ENCODE measurements at places on chromosomes 7 and 10. TPM values are rescaled to one million over a fixed set of nuclear protein-coding genes. Genes with fewer than 3 reads are reported as not detected.

The ZNF212 gene
- total RNA-seq, result 8.0 TPM

The BEND7 gene
- total RNA-seq, result 0.20 TPM

The SMO gene
- total RNA-seq, result 0.20 TPM

The ADAMTS14 gene
- total RNA-seq, result not detected

The CREB5 gene
- 0.77 TPM for total RNA-seq

The OR6B1 gene
- not detected for total RNA-seq

DNA sequence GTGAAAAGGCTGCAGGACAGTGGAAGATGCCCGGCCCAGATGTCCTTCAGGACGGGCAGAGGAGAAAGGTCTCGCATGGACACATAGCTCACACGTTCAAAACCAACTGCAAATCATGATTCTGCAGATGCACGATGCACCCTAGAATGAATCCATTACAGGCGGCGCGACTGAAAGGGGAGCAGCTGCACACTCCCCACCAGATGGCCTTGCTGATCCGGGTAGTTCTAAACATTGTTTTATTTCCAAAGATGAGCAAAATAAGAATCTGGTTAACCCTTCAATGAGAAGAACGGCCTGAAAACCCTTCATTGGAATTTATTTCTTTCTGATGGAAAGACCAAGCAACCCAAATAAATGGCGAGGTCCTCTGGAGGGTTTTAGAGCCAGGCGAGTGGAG lies 33.8 kb downstream of the CHST15 start:
- DNase-seq, result no peak

DNA sequence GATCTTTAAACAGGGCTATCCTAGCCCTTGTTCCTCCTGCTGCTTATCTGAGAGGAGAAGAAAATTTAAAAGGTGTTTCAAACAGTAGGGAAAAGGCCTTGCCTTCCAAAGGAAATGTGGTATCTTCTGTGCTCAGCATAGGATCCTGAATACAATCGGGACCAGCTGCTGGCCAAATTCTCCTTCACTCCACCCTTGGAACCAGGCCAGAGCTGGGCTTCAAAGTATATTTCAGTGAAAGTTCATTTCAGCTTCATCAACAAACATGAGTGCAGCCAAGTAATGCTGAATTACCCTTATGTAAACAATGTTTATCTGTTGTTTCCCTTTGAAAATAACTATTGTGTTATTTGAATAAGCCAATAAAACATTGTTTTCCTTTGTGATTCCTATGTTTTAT lies 146.5 kb upstream of the MEOX2 start:
- no peak for DNase-seq

- no peak for DNase-seq
Measured at GRCh38 chr10:100774223-100774622, 28.8 kb downstream of the PAX2 start.

GRCh38 chr7:131131012-131131745 lies 196.5 kb upstream of the MKLN1 start:
- no peak for DNase-seq

DNA sequence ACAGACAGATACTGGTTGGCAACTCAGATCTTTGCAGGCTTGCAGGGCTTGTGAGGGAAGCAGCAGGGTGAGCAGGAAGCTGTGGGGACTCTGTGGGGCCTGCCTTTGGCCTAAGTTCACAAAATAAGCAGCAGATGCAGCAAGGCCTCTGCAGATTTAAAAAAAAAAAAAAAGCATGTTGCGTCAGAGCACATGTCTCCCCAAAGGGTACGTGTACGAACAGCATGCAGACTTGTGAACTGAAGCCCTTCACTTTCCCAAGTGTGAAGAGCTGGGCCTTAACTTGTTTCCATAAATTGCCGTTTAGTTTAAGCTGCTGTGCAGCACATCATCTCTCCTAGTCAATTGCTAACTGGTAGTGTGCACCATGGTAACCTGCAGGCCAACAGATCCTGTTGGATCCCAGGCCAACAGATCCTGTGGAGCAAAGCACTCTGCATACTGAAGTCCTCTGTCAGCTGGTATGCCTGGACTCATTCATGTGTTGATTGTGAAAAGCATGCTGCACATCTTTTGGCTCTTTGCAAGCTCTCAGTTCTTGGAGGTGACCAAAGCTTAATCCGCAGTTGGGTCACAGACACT lies 10.8 kb upstream of the XPNPEP1 start:
- DNase-seq, result no peak

- DNase-seq, result no peak
Measured at GRCh38 chr10:119235356-119235755, 28.0 kb downstream of the GRK5 start.

- DNase-seq, result no peak
Measured at GRCh38 chr7:131945313-131945911, 389.0 kb upstream of the PODXL start.

GRCh38 chr7:157282141-157282801 lies 54.5 kb upstream of the DNAJB6 start:
- DNase-seq, result no peak

GRCh38 chr10:123942114-123942861 lies 50.7 kb upstream of the CPXM2 start:
- DNase-seq, result no peak

DNA sequence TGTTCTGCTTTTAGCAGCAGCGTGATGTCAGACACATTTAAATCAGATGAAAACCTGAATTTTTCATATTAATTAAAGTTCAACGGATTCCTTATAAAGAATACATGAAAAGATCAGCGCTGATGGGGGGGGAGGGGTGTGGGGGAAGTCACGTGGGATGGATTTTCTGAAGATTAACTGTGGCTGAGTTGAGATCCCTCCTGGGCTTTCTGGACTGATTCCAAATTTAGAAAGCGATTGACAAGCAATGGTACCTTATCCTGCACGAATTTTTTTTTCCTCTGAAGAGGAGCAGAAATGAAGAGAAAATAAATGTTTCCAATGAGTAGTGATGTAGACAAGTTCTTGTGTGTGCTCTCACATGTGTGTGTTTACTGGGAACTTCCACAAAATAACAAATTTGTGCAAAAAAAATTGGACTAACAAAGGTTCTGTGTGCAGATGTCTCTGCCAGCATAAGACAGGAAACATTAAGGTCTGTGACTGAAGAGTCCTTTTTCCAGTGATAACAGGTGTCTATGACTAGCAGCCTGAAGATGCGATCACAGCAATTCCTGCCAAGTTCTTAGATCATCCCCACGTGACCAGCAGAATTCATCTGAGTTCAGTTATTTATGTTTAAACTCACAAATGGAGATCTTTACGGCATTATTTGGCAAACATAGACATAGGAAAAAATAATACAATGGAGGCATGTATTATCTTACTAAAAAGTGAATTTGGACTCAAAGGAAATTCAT lies 585.2 kb upstream of the CELF2 start:
- no peak for DNase-seq

DNA sequence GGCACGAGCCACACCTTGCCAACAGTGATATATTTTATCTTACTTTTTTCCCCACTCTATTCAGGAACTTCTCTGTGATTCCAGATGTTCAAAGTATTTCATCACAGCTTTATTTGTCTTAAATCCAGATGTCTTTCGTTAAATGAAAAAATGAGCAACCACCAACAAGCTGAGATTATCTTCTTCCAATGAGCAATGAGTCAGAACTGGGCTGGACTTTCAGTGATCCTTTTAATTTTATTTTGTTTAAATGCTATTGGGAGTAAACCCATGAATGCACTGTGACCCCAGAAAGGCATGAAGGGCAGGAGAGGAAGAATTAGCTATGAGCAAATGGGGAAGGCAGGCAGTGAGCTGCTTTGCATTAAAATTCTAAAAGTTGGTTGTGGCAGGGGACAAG lies 77.6 kb upstream of the IMMP2L start:
- peak; percentile 10 for DNase-seq

GRCh38 chr7:79376299-79377025 lies 77.0 kb downstream of the MAGI2 start:
- no peak for DNase-seq

GRCh38 chr10:5943536-5943935 lies 33.8 kb downstream of the IL15RA start:
- no peak for DNase-seq

DNA sequence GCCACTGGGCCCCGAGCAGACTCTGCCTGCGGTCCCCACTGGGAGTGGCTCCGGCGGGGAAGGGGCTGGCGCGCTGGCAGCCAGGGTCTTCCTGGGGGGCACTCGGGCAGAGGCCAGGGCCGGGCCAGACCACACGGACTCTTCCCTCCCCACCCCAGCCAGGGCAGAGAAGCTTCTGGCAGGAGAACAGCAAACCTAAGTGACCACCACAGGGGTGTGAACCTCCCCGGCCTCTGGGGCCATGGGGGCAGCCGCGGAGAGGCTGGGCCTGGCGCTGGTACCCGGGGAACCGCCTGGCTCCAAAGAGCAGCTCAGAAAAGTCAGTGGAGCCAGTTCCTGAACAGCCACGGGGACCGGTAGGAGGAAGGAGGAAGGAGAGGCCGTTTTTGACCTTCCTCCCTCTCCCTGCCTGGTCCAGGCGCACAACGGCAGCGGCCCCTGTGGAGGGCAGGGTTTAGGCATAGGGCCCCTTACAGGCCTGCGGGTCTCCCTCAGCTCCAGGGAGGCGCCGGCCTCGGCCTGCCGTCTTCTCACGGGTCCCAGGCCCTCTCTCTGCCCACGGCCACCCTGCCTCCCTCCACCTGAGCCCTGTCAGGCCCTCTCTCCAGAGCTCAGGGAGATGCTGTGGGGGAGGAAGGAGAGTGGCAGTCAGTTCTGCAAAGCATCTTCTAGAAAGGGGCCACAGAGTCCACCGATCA lies 51.8 kb downstream of the TMEM209 start:
- no peak for DNase-seq

DNA sequence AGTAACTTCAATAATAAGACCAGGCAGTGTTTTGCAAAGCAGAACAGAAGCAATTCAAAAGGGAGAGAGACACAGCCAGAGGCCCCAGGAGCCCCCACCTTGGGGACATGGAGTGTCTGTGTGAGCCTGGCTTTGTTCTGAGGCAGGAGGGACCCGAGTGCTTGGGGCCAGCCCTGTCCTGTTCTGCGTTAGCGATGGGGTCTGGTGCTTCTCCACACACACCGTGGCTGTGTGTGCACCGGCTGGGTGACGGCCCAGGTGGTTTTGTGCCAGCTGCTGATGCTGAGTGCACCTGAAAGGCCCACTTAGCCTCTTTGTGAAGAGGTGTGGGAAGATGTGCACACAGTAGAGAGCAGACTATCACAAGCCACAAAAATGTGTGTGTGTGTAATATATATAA lies 468.9 kb downstream of the DNAJB6 start:
- no peak for DNase-seq

DNA sequence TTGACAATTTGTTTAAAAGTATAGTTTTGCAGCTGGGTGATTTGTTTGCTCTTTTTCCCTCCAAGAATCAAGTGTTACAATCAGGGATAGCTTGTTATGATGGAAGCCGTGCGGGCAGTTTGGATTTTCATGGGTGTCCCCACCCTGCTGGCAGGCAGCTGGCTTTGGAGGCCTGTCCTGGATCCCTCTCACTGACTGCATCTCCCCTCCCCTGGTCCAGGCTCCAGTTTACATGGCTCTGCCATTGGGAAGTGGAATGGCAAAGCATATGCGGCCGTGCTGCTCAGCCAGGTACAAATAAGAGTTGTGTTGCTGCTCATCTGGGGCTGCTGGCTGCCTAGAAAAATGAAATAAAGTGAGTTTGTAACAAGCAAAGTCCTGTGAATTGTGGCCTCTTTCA lies 76.0 kb downstream of the CXCL12 start:
- DNase-seq, result no peak

DNA sequence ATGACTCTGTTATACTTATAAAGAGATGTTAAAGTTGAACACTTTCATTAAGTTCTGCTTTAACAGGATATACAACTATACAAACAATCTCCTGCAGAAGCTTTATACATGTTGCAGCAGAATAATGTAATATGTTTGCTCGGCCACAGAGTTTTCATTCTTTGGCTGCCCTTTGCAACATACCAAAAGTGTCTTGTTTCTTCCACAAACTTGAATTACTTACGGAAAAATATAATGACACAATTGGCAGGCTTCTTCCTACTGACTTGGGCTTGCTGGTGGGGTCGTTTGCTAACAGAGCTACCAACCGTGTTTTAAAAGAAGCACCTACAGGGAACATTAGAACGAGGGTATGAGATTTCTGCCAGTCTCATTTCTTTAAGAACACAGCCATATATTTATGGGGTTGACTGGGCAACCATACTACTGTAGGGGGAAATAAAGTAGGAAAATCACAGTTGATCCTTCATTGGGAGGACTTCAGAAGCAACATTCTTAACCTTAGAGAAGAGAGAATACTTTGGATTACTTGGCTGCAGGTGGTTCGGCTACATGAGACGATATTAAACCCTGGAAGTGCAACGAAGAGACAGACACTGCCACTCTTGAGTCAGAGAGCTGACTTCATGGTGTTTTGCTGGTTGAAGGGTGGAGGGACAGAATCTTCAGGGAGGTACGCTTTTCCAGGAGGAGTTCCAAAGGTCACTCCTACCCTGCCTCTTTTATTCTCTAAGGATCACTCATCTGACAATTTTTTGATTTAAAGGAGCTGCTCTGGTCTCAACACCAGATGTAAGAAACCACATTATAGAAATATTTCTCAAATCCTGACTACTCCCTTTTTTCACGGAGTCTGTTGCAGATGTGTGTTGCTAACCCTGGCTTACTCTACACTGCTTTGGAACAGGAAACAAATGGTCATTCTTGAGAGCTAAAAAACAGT lies 123.9 kb downstream of the SEMA3C start:
- DNase-seq, result no peak

DNA sequence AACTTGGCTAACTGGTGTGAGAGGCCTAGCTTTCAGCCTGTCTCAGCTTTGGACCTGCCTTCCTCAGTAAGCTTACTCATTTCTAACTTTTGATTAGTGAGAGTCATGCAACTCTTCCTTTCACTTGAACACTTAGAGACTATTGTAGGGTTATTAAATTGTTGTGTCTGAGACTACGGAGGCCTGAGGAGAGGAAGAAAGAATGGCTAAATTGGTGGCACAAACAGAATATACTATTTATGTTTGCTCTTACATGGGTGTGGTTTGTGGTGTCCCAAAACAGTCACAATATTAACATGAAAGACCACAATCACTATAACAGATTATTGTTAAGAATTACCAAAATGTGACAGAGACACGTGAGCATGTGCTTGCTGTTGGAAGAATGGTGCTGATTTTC lies 82.1 kb downstream of the TRIM24 start:
- no peak for DNase-seq

GRCh38 chr7:99392659-99393354 lies 15.6 kb downstream of the PDAP1 start:
- DNase-seq, result no peak

DNA sequence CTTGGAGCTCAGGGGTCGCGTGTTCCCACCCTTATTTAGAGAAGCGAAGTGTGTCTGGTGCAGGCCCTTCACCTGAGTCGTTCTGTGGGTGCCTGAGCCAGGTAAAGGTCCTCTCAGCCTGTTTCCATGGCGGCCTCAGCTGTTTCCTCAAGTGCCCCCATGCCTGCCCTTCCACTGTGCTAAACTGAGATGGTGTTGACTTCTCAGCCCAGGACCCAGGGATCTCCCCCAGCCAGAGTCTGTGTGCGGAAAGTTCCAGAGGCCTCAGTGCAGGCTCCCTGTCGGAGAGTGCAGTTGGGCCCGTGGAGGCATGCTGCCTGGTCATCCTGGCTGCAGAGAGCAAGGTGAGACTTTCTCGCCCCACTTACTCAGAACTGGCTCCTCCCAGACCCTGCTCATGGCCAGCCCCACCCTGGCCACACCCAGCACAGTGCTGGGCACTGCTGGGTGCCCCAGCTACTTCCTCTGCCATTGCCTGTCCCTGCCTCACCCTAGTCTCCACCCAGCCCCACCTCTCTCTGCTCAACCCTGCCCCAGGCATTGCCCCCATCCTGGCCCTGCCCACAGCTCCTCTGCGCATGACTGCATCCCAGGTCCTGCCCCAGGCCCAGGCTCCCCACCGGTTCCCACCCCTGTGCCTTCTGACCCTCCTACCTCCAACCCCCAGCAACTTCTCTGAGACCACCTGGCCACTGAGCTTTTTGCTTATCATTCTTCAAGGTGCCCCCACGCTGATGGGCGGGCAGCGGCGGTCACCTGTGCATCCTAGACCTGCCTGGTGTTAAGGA lies 20.3 kb downstream of the NACAD start:
- DNase-seq, result no peak
